CD14-positive monocyte (primary cell): ENCODE measurements at places on chromosomes 1 and 21.
A peak's percentile ranks its signal among the peaks of the same experiment; 100 is the strongest.

DNA sequence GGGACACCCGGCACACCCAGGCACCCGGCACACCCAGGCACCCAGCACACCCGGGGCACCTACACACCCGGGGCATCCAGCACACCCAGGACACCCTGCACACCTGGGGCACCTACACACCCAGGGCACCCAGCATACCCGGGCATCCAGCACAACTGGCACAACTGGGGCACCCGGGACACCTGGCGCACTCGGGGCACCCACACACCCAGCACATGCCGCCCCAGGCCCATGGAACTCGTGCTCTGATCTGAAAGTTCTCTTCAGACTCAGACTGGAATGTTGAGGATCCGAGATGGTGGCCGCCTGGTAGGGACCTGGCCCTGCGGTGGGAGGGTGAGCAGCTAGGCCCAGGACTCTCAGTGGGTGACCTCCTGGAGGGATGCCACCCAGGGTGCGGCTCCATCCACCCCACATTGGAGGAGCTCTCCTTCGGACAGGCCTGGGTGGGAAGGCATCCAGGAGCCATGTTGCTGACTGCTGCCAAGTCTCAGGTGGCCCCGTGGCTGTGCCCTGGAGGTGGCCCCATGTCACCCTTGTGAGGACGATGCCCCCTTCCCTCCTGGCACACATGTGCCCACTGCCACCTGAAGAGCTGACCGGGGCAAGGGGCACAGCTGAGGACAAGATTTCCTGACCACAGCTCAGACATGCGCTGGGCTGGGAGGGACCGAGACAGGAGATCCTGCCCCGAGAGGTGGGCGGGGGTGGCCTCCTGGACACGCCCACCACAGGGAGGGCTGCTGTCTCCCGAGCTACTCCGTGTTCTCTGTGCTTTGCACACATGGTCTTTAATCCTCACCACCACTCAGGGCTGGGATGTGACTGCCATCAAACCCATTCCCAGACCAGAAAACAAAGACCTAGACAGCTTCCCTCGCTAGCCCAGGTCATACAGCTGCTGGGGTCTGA is 37.0 kb downstream of the UBE2G2 start:
- no peak for DNase-seq

DNA sequence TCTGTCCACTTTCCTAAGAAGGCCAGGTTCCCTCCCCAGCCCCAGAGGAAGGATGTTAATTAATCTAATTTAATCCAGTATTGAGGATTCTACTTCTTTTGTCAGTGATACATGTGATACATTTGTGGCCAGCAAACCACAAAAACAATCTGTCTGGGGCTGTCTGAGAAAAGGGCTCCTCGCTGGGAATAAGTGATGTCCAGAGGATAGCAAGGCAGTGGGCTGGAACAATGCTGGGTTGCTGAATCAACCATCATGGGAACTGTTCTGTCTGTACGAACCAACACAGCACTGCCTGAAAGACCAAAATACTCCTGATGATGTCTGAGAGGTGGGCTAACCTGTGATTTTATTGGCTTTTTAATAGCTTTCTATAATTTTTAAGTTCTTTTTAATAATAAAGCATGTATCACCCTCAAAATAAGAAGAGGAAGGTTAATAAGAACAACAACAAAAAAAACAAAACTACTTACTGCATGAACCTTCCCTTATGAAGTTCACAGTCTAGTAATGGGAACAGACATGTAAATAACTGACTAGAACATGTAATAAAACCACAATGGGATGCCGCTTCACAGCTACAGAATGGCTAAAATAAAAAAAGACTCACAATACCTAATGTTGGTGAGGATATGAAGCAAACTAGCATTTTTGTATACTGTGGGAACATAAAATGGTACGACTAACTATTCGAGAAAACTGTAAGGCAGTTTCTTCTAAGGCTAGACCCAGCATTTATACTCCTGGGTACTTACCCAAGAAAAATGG is 11.4 kb upstream of the ADAR start:
- DNase-seq, result no peak

DNA sequence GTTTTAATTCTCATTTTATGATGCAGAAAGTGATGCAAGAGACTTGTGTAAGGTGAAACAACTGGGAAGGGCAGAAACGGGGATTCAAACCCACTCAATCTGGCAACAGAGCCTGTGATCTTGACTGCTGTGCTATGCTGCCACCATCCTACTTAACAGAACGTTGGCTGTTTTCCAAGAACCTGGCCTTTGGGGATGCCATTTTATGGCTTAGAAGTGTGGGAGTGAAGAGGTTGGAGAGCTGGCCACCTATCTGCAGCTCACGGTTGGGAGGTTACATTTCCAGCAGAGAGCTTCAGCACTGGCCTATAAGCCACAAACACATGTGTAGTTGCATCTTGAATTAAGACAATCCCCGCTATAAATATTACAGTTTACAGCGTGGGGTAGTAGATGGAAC is 235.3 kb downstream of the PRDM2 start:
- no peak for DNase-seq

DNA sequence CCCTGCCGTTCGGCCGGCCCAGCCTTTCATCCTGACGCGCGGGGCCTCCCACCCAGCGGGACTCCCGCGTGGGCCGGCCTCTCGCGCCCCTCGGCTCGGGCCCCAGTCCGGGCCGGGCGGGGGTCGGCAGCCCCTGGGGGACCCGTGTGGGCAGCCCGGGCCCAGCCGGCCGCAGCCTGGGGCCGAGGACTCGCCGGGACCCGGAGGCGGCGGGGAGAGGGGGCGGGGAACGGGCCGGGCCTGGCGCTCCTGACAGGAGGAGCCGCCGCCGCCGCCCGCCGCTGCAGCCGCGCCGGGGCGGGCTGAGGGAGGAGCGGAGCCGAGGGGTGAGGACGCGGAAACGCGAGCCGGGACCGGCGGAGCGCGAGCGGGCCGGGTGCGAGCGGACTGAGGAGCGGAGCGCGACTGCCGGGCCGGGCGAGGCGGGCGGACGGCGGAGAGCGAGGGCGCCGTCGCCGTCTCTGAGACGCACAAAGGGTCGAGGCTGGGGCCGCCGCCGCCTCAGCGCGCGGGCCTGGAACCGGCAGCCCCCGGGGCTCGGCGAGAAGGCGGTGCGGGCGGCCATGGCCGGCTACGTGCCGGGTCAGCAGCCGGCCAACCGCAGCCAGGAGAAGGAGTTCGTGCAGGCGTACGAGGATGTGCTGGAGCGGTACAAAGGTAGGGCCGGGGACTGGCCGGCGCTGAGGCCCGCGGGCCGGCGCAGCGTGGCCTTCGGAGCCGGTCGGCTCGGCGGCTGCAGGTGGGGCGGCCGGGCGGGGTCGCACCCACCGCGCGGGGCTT is 79.1 kb downstream of the NDUFS5 start:
- no peak for DNase-seq

DNA sequence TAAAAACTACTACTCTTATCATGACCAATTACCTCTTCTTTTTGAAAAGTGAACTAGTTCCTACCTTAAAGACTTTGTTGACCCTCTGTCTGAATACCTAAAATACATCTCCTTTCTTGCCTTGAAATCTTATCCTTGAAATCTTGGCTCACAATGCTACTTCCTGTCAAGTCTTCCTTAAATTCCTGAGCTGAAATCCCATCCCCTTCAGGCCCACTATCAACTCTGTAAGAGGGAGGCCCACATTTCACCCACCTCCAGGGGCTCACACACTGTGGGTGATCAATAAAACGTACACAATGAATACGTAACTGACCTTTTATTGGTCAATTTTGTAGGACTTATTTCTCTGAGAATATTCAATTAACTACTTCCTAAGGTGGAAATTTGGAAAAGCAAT is 88.0 kb downstream of the APP start:
- no peak for DNase-seq

- DNase-seq, result no peak
Observed at GRCh38 chr1:43445606-43446387, 7.9 kb downstream of the HYI start.

DNA sequence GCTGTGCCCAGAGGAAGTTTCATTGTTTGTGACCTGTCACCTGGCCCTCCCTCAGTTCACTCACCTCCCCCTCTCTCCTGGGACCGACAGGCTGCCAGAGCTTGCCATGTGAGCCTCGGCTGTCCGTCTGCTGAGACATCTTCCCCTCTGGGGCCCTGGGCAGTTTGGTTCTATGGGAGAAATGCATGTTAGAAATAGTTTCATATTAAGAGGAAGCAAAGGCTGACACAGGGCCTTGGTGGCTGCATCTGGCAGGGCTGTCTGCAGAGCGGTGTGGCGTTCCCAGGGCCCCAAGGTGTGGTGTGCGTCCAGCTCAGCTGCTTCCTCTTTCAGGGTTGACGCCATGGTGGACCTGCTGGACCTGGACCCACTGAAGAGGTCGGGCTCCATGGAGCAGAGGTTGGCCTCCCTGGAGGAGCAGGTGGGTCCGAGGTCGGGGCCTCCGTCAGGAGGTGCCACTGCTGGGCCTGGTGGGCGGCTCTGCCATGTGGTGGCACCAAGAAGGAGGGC is 31.9 kb upstream of the LRRC3 start:
- no peak for DNase-seq

GRCh38 chr1:36093929-36094328 is 5.2 kb downstream of the ADPRS start:
- DNase-seq, result no peak

- DNase-seq, result no peak
Observed at GRCh38 chr1:171576144-171576543, 45.9 kb upstream of the MYOCOS start.

DNA sequence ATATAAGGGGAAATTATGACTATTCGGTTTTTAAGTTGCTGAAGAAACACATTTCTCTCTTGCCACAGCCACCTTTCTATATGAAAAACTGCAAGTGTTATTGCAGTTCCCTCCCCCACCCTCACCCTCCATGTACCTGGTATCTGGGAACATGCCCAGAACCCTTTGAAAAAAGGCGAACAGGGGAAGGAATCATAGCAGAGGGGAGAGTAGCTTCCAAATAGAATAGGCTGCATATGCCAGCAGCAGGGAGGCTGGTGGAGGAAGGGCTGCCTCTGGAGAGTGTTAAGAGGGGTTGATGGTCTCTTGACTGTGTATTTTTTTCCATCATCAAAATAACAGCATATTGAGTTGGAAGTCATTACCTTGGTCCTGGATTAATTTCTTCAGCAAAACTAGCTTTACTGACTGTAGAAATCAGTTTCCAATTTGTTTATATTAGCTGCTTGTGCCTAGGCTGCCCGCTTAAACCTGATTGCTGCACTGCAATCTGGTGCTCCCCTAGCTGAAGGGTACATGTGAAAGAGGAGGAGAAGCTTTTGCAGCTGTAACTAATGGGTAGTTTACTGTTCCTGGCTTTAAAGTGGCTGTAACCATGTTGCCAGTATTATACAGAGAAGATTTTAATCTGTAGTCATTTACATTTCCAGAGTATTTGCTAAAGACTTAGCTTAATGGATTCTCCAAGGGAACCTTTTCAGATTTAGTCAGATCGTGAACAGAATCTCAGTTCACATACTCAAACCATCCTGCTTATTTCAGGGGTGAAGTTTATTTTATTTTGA is 22.7 kb downstream of the AHCYL1 start:
- no peak for DNase-seq

DNA sequence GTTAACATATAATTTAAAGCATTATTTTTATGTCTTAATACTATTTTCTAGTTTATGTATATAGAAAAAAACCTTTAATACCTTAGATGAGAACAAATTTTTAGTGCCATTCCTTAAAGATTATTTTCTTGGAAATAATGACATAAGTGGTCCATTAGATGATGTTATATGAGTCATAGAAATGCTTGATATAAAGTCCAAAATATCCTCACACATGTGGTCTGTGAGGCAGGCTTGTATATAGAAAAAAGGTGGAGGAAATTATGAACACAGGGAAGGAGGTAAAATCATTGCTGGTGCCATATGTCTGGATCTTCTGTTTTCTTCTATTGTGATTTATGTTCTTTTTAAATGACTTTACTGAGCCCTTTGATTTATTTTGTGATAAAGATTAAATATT is 79.3 kb downstream of the MAP3K7CL start:
- DNase-seq, result no peak

GRCh38 chr1:76336931-76337371 is 262.4 kb downstream of the ST6GALNAC3 start:
- DNase-seq, result no peak

- no peak for DNase-seq
Observed at GRCh38 chr21:45821315-45821962, 160.1 kb upstream of the COL6A1 start.

GRCh38 chr1:117606649-117607430 is 992 bp downstream of the TENT5C start:
- peak; percentile 12 for DNase-seq

DNA sequence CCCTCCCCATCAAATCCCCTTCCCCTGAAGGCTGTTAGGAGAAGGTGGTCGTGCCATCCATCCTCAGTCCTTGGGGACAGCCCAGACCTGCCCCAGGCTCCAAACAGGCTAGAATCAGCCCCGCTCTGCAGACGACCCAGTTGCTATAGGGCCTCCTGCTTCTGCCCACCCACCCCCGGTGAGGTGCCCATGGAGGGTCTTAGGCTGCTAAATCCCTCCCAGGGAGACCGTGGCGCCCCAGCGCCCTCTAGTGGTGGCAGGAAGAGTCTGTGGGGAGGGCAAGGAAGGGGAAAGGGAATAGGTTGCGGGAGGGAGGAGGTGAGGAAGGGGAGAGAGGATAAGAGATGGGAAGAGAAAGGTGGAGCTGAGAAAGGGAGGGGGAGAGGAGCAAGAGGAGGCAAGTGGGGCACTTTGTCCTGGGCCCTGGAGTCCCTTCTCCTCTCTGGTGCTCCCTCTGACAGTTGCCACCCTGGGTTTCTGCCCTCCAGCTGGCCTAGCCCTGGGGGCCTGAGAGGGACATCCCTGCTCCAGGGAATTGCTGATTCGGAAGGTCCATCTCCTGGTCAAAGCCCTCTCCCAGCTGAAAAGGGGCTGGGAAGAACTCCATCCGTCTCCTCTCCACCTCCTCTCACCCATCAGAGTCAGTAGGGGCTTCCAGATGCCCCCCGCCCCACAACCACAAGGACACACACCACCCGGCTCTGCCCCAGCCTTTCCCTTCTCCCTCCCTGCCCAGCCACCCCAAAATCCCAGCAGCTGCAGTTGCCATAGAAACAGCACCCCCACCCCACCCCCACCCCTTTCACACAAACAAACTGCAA is 55.4 kb downstream of the CAMK2N1 start:
- no peak for DNase-seq

DNA sequence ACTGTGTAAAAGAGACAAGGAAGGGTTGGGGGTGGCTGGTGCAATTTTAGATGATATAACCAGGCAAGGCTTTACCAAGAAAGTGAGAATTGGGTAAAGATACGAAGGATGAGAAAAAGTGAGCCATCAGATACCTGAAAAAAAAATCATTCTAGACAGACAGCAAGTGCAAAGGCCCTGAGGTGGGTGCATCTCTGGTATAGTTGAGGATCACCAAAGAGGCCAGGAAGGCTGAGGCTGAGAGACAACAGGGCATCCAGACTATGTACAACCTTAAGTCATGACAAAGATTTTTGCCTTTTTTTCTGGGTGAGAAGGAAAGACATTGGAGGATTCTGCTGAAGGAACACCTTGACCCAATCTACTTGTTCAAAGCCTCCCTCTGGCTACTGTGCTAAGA is 29.9 kb downstream of the RXRG start:
- no peak for DNase-seq

- no peak for DNase-seq
Observed at GRCh38 chr1:63817152-63817667, 43.4 kb downstream of the ROR1 start.

- DNase-seq, result no peak
Observed at GRCh38 chr1:157151073-157151472, 12.9 kb upstream of the ETV3 start.

- DNase-seq, result no peak
Observed at GRCh38 chr1:2411801-2412394, 466 bp downstream of the PEX10 start.

GRCh38 chr21:33883118-33883517 is 32.5 kb downstream of the ATP5PO start:
- DNase-seq, result no peak

- no peak for DNase-seq
Observed at GRCh38 chr1:89836252-89837035, 15.6 kb downstream of the LRRC8D start.
